Activated CD4-positive, alpha-beta T cell treated with anti-CD3 and anti-CD28 coated beads for 24 hours (primary cell): ENCODE measurements at places on chromosomes 11 and 22.

DNA sequence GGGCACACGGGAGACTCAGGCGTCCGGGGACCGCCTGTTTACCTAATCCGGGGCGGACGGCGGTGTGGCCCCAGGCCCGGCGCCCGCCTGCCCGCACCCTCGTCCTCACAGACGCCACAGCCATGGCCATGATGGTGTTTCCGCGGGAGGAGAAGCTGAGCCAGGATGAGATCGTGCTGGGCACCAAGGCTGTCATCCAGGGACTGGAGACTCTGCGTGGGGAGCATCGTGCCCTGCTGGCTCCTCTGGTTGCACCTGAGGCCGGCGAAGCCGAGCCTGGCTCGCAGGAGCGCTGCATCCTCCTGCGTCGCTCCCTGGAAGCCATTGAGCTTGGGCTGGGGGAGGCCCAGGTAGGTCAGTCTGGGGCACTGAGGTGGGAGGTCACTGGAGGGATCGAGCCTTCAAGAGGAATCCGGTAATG lies 10.0 kb upstream of the RAB1B start:
- no peak for DNase-seq

DNA sequence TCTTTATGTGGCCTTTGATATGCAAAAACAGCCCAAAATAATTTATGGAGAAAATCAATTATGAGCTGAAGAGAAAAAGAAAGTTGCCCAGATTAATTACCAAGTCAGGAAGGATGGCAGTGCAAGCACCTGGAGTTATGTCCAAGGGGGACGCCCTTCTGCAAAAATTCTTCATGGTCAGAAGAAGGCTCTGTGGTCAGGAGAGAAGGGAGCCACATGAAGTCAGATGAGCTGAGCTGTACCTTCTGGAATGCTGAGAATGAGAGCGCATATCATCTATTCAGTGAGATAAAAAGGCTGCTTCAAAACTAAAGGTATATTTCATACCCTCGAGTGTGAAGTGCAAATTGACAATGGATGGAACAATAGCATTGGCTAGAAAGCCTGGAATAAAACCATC lies 607.4 kb downstream of the NTM start:
- no peak for DNase-seq

GRCh38 chr11:73140213-73141030 lies 1.7 kb downstream of the FCHSD2 start:
- no peak for DNase-seq

DNA sequence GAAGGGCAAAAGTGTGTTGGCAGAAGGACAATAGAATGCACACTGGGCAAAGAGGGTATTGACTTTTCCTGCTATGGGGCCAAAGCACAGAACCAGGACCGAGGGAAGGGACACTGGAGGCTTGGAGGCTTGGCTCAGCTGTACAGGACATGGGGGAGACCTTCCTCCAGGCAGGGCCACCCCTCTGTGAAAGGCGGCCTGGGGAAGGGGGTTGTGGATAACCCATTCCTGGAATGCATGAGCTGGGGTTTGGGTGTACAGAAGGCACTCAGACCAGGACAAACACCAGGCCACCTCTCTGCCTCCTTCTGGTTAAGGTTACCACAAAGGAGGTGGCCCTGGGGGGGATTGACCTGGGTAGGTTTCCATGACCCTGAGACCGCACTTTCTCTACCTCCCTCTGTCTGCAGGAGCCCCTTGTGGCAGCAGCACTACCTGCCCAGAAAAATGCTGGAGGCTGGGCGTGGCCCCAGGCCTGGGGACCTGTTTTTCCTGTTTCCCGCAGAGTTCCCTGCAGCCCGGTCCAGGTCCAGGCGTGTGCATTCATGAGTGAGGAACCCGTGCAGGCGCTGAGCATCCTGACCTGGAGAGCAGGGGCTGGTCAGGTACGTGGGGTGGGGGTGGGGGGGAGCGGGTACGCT lies 9.6 kb downstream of the P2RY2 start:
- DNase-seq: no peak

GRCh38 chr22:46942799-46943785 lies 180.6 kb downstream of the TBC1D22A start:
- DNase-seq: no peak

DNA sequence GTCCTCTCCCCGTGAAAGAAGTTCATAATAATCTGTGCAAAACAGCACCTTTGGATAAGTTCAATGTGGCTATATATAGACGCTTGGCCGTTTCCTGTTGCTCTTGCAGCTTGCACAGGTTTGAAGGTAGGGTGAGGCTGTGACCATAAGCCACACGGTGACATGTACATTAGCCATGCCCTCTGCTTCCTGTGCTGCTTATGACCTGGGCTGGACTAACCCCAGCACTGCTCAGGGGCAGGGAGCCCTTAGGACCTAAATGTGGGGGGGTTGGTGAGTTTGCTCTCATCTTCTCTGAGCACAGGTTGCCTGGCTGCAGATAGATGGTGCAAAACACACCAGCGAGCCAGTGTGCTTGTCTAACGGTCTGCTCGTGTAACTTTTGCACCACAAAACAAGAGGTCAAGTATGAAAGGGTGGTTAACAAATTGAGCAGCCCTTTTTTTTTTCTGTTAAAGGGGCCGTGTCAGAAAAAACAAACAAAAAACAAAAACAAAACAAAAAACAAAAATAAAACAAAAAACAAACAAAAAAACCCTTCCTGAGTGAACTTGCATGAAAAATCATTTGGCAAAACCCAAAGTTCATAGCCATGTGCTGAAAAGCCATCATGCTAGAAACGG lies 37.3 kb downstream of the FLI1 start:
- no peak for DNase-seq

GRCh38 chr11:7527029-7527428 lies 13.2 kb downstream of the PPFIBP2 start:
- DNase-seq: no peak

GRCh38 chr11:64268893-64269539 lies 15.4 kb downstream of the BAD start:
- DNase-seq: no peak

DNA sequence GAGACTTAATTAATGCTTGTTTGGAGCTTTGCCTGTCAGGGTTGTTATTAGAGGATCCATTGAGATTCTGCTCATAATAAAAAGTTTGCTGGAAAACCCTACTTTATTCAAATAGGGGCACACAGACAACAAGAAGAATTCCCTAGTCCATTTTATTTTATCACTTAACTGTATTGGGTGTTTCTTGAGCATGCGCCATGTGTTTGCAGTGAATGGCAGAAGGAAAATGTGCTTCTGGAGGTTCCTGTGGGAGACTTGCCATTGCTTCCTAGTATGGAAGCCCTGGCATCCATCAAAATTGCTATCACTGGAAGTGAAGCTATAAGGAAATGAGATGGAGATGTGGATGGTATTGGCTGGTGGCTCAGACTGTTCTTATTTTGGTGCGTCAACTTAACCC lies 106.6 kb upstream of the GALNT18 start:
- DNase-seq: no peak

GRCh38 chr11:71103266-71103665 lies 149.1 kb downstream of the SHANK2 start:
- no peak for DNase-seq

GRCh38 chr11:120336641-120337354 lies 585 bp downstream of the ARHGEF12 start:
- no peak for DNase-seq

GRCh38 chr22:38828191-38828590 lies 15.6 kb downstream of the NPTXR start:
- DNase-seq: no peak

DNA sequence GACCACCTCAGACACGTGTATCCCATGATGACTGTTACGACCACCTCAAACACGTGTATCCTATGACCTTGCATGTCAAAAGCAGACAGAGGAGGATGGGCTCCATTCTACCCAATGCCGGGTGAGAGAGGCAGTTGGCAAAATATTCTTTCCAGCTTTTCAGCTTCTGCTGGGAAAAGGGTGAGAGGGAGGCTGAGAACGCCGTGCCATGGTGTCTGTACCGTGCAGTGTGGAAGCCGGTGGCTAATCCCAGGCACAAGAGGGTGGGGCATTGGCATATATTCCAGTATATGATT lies 1478.4 kb downstream of the TBC1D22A start:
- no peak for DNase-seq

- DNase-seq: no peak
Measured at GRCh38 chr11:1839204-1839923, 583 bp downstream of the TNNI2 start.

GRCh38 chr11:83115026-83115425 lies 41.9 kb upstream of the PCF11 start:
- no peak for DNase-seq

DNA sequence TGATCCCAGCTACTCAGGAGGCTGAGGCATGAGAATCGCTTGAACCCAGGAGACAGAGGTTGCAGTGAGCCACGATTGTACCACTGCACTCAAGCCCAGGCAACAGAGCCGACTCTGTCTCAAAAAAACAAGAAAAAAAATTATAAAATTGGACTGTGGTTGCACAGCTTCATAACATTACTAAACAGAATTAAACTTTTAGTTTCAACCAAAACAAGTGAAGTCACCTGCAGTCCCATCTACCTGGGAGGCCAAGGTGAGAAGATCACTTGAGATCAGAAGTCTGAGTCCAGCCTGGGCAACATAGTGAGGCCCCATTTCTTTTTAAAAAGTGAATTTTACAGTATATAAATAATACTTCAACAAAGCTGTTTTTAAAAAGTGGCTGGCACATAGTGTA lies 47.8 kb upstream of the CD5 start:
- no peak for DNase-seq

DNA sequence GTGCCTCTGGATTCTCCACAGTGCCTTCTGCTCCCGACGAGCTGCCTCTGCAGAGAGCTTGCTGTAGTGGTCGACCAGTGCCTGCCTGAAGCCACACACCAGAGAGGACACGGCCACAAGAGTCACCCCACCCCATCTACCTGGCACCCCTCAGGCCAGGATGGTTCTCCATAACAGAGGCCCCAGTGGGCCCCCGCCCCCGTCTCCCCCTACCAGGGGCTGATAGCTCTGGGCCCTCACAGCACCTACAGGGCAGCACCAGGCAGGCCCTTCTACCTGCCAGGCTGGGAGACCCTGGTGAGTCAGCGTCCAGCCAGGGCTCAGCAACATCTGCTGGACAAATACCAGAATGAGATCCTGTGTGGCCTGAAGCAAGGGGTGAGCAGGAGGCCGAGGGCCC lies 21.7 kb downstream of the SELENOO start:
- no peak for DNase-seq

DNA sequence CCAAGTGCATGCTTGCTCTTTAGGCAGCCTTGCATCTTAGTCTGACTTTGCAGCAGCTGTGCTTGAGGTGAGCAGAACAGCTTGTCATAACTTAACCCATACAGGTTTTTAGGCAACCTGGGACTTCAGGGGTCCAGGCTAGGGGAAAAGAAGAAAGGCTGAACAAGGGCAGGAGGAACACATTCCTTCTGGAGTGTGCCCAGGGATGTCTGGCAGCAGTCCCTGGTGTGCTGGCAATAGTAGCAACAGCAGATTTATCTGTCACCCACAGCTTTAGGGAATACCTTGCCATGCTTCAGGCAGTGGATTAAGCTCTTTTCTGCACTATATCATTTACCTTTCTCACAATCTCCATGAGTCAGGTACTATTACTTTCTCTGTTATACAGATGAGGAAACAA lies 513.0 kb downstream of the RAB38 start:
- no peak for DNase-seq

DNA sequence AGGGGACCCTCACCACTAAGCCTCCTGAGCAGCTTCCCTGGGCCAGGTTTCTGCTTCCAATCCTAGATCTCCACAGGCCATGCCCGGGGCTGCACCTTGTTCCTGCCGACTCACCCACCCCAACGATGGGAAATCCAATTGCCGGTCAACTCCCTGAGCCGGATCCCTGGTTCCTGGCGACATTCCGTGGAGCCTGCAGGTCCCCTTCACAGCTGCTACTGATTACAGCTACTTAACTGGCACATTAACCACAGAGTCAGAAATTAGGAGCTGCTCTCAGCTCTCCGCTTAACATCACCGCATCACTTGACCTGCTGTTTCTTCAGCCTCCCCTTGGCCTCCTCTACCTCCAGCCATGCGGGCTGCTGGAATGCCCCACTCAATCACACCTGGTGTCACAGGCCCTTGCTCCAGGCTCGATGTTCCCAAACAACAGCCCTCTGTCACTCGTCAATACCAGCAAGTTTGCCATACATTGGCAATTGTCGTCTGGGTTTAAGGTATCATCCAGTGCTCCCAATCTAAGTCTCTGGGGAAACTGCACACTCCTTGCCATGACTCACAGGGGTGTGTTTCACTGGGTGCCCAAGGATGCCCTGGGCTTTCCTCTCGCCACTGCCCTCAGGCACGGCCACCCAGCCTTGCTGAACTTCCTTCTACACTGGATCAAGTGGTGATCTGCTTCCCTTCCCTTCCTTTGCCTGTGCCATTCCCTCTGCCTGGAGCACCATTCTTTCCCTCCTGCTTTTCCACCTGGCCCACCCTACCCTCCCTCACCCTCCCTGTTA lies 181.0 kb downstream of the MN1 start:
- no peak for DNase-seq

GRCh38 chr11:76832361-76832760 lies 28.4 kb upstream of the ACER3 start:
- DNase-seq: no peak

- no peak for DNase-seq
Measured at GRCh38 chr22:46891382-46891951, 129.0 kb downstream of the TBC1D22A start.

GRCh38 chr11:73047773-73048371 lies 94.2 kb downstream of the FCHSD2 start:
- DNase-seq: no peak

GRCh38 chr22:17997456-17997855 lies 26.9 kb downstream of the MICAL3 start:
- DNase-seq: no peak

DNA sequence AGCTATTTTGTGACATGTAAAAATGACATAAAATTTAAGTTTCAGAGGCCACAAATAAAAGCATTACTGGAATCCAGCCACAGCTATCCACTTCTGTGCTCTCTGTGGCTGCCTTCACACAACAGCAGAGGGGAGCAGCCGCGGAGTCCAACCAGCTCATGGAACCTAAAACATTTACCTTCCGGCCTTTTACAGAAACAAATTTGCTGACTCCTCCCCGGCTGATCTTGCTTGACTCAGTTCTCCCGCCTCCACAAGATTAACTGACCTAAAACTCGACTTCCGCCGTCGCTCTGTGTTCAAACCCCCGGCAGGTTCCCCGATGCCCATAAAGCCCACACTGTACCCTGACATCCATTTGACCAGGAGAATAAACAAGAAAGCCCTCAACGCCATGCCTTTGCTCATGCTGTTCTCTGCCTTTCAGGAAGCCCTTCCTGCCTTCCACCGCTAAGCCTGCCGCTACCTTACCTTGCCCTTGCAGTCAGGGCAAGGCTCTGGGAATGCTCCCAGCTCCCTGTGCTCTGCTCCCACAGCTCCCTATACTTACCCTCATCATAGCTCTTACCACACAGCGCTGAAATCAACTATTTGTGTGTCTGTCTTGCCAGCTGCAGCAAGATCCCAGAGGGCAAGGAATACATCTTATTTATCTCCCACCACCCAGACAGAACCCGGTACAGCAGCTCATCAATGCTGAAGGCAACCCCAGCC lies 35.4 kb downstream of the MICAL3 start:
- no peak for DNase-seq

GRCh38 chr11:132780046-132780445 lies 752.3 kb downstream of the OPCML start:
- DNase-seq: no peak
